ENCODE measurements at places on chromosomes 3 and 15.

GRCh38 chr3:18423401-18424212 lies 1.5 kb downstream of the SATB1 start:
- peaks cover 53% of the 10 kb centered on the region for H3K4me1 ChIP-seq
- DNase-seq: peak; percentile 60
- H3K27ac ChIP-seq: peak overlapping the region; percentile 95
- H3K27me3 ChIP-seq: no peaks in the 10 kb centered on the region

DNA sequence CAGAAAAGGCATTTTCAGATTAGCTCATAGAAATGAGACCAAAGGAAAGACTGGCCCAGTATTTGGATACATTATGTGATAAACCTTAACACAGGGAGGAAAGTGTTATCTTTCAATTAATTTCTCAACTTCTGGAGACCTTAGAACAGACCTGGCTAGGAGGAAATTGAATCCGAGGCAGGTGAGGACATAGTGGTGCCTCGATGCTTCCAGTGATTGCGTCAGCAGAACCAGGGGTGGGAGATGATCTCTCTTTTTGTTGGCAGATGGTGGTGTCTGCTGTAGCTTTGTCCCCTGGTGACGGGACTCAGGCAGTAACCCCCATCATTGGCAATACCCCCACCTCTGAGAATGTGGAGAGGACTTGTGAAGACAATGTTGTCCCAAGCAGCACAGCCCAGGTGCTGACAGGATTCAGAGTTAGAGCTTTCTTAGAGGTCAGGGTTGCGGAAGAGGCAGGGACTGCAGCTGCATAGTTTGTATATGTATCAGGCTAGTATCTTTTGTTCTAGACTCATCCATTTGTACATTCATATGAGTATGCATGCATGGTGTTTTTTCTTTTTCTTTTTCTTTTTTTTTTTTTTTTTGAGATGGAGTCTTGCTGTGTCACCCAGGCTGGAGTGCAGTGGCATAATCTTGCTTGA lies 27.9 kb upstream of the MUC20 start:
- DNase-seq: no peak
- H3K4me1 ChIP-seq: no peaks in the 10 kb centered on the region
- no peaks in the 10 kb centered on the region for H3K27me3 ChIP-seq
- no peak overlapping the region for H3K4me3 ChIP-seq
- peaks cover 41% of the 10 kb centered on the region for H3K36me3 ChIP-seq

DNA sequence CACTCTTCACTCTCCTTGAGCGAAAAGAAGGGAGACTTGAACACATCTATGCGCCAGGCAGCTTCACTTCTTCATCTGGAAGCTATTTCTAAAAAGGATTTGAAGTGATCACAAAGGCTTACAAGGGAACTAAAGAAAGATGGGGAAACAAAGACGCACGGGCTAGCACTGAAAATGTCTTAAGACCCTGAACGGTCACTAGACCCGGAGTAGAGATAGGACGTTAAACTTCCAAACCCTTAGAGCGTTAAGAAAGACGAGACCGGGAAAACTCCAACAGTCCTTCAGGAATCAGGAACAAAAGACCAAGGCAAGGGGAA lies 47.5 kb upstream of the EPHB3 start:
- H3K27me3 ChIP-seq: peaks cover 40% of the 10 kb centered on the region
- H3K36me3 ChIP-seq: no peaks in the 10 kb centered on the region
- peak overlapping the region; percentile 53 for H3K4me3 ChIP-seq
- no peak overlapping the region for H3K27ac ChIP-seq
- H3K4me1 ChIP-seq: peaks cover 7% of the 10 kb centered on the region

DNA sequence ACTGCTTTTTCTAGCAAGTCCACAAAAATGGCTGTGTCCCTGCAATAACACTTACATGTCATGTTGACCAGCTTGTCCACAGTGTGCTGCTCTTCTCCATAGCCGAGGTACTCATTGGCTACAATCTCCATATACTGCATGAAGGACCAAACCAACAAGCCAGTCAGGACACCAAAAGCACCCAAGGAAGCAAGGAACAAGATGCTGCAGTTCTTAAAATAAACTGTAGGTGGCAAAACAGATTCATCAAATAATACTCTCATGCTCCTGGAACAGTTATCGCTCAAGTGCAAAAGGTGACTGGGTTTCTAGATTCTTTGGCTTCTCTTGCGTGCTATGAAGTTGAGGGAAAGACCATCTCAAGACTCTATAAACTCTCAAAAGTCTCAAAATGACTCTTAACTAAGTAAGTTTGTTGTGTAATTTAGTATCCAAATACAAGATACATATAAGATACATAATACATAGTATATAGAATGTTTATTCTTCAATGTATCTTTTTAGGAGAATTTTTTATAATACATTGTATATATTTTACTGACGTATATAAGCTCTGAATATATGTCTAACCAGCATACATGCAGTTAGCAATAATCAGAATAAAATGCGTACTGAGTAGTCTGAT lies 57.0 kb downstream of the NEK10 start:
- no peak for DNase-seq
- no peak overlapping the region for H3K4me3 ChIP-seq
- H3K36me3 ChIP-seq: no peaks in the 10 kb centered on the region
- no peak overlapping the region for H3K27ac ChIP-seq
- no peaks in the 10 kb centered on the region for H3K4me1 ChIP-seq

- H3K27ac ChIP-seq: no peak overlapping the region
- no peaks in the 10 kb centered on the region for H3K36me3 ChIP-seq
- H3K4me1 ChIP-seq: no peaks in the 10 kb centered on the region
- H3K27me3 ChIP-seq: peaks cover 6% of the 10 kb centered on the region
- no peak for DNase-seq
Observed at GRCh38 chr15:26260517-26261133, 397.5 kb upstream of the ATP10A start.

DNA sequence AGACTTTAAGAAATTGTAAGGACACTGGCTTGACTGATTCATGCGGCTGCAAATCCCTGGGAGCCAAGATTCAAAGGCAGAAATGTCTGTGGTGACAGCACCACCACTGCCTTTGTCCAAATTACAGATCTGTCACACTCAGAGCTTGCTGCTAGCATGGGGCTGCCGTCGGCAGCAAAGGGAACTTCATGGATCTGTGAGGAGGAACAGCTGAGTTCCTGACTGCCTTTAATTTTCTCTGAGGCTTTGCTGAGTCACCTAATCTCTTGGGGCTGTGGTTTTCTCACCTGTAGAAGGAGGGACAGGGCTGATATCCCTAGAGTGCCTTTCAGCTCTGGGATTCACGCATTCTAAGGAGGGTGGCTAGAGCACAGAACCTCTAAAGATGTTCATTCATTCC lies 4.1 kb upstream of the PAK6 start:
- H3K4me3 ChIP-seq: no peak overlapping the region
- H3K27me3 ChIP-seq: peaks cover 19% of the 10 kb centered on the region
- peaks cover 16% of the 10 kb centered on the region for H3K4me1 ChIP-seq
- DNase-seq: no peak
- H3K27ac ChIP-seq: no peak overlapping the region

DNA sequence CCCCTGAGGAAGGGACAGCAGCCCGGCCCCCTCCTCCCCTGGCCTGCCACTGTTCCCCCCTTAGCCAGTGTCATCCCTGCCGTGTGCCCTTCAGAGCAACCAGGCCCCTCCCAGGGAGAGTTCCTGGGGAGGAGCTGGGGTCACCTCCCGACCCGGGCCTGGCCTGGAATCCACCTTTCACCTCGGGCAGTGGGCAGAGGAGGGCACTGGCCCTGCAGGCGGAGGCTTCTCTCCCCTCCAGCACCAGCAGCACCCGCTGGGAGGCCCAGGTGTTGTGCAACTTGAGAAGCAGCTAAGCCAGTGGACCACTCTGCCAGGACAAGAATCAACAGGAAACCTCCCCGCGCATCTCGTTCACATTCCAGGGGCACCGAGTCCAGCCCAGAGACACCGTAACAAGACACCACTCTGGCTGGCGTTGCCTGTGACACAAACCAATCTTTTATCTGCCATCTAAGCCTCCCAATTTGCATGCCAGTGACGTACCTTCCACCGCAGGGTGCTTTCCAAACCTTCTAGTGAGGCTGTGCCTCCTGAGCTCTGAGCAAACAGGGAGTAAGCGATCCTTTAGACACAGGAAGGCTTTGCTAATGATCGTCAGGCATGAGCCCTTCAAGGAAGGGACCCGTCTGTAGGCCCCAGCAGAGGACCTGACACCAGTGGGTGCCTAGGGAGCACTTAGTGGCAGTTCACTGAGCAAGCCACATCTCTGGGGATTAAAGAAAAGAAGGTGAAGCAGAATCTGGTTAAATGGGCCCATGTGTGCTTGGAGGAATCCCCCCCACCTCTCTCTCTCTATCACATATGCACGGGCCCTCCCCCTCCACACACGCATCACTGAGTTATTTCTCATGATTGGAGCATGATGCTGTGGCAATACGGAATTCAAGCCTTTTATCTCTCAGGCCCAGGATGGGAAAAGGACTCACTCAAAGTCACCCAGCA lies 98.9 kb upstream of the TLE3 start:
- H3K4me3 ChIP-seq: no peak overlapping the region
- DNase-seq: peak; percentile 88
- no peaks in the 10 kb centered on the region for H3K27me3 ChIP-seq
- peak overlapping the region; percentile 81 for H3K27ac ChIP-seq

DNA sequence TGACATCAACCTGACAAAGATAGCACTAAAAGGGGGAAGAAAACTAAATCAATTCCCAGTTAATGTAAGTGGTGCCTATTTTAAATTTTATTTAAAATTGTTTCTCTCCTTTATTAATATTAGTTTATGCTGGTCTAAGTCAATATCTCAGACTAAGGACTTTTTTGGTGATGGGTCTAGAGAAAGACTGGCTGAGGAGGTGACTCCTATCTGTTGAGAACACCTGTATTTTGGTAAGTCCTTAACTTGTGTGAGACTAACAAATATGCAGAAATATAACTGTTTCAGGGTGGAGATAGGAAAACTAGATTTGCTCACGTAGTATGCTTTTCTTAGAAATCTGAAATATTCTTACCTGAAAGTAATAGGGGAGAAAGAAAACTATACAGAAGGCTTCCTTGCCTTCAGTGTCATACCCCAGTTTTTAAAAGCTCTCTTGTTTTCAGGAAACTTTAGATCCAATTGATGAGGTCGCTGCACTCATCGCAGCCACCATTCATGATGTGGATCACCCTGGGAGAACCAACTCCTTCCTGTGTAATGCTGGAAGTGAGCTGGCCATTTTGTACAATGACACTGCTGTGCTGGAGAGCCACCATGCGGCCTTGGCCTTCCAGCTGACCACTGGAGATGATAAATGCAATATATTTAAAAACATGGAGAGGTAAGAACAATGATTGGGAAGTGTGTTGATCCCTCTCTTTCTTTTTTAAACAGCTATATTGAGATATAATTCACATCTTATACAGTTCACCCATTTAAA lies 138.9 kb downstream of the PDE8A start:
- no peaks in the 10 kb centered on the region for H3K4me1 ChIP-seq
- H3K27me3 ChIP-seq: no peaks in the 10 kb centered on the region
- DNase-seq: no peak
- H3K36me3 ChIP-seq: peaks cover 54% of the 10 kb centered on the region

- H3K4me3 ChIP-seq: no peak overlapping the region
- H3K27ac ChIP-seq: no peak overlapping the region
- DNase-seq: no peak
- no peaks in the 10 kb centered on the region for H3K36me3 ChIP-seq
- no peaks in the 10 kb centered on the region for H3K27me3 ChIP-seq
Observed at GRCh38 chr15:42608752-42609488, 33.5 kb downstream of the STARD9 start.

DNA sequence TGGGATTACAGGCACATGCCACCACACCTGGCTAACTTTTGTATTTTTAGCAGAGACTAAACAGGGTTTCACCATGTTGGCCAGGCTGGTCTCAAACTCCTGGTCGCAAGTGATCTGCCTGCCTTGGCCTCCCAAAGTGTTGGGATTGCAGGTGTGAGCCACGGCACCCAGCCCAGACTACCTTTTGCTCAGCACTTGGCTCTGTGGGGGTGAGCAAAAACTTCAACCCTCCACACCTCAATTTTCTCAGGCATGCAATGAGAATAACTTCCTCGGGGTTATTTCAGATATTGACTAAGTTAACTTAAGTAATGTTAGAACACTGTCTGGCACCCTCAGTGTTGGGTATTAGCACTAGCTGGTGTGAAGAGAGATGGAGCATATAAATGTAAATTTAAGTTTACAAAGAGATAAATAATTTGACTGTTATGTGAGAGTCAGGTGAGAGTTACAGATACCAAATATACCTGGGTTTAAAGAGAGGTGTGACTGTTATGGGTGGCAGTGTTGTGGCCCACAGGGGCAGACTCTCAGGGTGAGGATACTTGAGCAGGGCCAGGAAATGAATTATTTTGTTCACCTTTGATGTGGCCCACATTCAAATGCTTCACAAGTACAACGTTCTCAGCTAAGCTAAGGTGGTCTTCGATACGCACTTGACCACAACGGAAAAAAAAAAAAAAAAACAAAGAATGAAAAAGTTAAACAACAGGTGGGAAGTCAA lies 29.0 kb downstream of the CPOX start:
- H3K4me1 ChIP-seq: no peaks in the 10 kb centered on the region
- no peak for DNase-seq
- peaks cover 2% of the 10 kb centered on the region for H3K27me3 ChIP-seq
- H3K4me3 ChIP-seq: no peak overlapping the region

DNA sequence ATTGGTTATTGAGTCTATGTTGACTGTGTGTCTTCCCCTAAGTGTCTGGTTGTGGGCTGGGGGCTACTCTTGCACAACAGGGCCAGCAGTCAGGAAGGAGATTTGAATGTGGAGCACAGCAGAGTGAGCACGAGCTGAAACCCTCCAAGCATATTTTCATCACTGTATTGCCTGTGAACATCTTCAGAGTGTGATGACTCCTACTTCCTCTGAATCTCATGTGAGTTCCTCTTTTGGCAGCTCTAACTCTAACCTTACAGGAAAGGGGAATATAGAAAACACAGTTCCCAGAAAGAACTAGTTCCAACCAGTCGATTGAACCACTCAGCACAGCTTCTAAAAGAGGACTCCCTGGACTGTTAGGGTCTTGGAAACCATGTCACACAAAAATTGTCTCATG lies 211.6 kb downstream of the RAP2B start:
- H3K36me3 ChIP-seq: no peaks in the 10 kb centered on the region
- no peaks in the 10 kb centered on the region for H3K4me1 ChIP-seq
- no peak overlapping the region for H3K4me3 ChIP-seq
- no peaks in the 10 kb centered on the region for H3K27me3 ChIP-seq
- no peak for DNase-seq

- no peaks in the 10 kb centered on the region for H3K27me3 ChIP-seq
- no peak overlapping the region for H3K4me3 ChIP-seq
- no peaks in the 10 kb centered on the region for H3K4me1 ChIP-seq
- DNase-seq: no peak
Observed at GRCh38 chr3:77348244-77348855, 308.5 kb downstream of the ROBO2 start.

DNA sequence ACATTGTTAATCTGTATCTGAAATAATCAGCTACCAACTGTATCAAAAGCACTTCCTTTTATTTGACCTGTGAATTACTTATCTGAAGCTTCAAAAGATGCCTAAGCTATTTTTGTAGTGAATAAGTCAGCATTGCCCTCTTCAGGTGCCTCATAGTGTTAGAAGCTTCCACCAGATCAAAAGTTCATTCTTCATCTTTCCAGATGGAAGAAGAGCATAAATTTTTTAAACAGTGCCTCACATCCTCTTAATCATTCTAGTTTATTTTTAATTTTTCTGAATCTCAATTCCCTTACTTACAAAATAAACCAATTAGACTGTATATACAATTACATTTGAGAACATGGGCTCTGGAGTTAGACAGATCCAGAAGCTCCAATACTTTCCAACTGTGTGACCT lies 65.0 kb downstream of the MYO5A start:
- H3K27ac ChIP-seq: no peak overlapping the region
- DNase-seq: no peak
- no peaks in the 10 kb centered on the region for H3K36me3 ChIP-seq
- no peak overlapping the region for H3K4me3 ChIP-seq
- no peaks in the 10 kb centered on the region for H3K4me1 ChIP-seq

GRCh38 chr3:100526613-100527346 lies 34.4 kb downstream of the TMEM45A start:
- H3K36me3 ChIP-seq: no peaks in the 10 kb centered on the region
- DNase-seq: no peak
- H3K4me1 ChIP-seq: no peaks in the 10 kb centered on the region

Measured in tibial artery (tissue), 4 donors.